ENCODE measurements at places on chromosomes 12 and 14.

DNA sequence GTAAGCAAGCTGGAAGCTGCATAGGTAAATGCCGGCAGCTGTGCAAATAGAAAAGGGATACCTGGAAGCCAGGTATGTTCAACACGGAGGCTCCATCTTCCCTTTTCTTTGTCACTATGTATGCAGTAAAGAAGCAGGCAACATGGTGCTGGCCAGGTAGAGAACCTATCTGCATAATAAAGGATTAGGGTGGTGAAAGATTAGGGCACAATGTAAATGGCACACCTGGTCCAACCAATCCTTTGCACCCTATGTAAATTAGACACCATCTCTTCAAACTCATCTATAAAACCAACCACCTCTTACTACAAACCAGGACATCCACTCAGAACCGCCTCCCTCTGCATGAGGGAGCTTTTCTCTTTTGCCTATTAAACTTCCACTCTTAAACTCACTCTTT lies 32.3 kb downstream of the RPS29 start:
- no peak for DNase-seq

- DNase-seq: no peak
Observed at GRCh38 chr12:3520168-3520567, 29.2 kb downstream of the PRMT8 start.

DNA sequence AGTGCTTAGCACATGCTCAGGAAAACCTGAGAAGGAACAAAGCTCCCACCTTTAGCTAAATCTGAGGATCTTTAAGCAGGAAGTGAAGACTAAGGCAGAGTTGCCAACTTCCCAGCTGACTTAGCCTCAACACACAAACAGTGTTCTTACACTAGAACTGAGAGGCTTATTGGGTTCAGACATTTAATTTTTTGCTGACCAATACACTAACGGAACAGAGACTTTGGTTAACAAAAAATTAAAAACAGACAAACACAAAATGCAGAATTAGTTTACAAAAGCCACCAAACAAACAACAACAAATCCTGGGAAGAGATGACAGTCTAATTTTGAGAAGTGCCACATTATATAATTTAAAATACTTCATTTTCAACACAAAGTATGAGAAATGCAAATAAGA lies 1123.7 kb upstream of the ATXN7L3B start:
- DNase-seq: no peak

GRCh38 chr12:68376901-68377300 lies 44.7 kb upstream of the MDM1 start:
- DNase-seq: no peak

DNA sequence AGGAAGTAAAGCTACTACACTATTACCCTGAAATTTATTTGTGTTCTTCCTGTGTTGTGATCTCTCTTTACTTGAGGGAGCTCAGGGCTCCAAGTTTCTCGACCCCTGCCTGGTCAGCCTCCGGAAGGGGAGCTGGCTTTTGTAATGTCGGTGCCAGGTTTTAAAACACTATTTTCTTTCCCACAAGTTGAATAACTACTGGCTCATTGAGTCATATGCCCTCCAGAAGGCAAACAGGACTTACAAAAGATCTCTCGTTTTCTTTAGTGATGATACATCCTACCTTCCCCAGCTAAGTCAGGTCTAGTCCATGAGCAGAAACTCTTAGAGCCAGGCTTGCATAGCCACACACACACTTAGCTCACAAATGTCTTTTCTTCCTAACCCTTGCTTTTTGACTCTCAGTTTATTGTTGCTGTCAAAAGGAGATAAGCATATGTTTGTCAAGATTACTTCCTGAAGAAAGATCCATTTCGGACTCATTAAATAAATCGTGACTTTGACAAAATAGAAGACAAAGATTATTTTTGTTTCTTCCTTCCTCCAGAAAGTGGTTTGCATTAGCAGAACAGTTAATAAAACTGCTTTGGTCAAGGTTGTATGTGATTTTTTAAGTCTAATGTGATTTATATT lies 209.8 kb upstream of the FLRT2 start:
- no peak for DNase-seq

DNA sequence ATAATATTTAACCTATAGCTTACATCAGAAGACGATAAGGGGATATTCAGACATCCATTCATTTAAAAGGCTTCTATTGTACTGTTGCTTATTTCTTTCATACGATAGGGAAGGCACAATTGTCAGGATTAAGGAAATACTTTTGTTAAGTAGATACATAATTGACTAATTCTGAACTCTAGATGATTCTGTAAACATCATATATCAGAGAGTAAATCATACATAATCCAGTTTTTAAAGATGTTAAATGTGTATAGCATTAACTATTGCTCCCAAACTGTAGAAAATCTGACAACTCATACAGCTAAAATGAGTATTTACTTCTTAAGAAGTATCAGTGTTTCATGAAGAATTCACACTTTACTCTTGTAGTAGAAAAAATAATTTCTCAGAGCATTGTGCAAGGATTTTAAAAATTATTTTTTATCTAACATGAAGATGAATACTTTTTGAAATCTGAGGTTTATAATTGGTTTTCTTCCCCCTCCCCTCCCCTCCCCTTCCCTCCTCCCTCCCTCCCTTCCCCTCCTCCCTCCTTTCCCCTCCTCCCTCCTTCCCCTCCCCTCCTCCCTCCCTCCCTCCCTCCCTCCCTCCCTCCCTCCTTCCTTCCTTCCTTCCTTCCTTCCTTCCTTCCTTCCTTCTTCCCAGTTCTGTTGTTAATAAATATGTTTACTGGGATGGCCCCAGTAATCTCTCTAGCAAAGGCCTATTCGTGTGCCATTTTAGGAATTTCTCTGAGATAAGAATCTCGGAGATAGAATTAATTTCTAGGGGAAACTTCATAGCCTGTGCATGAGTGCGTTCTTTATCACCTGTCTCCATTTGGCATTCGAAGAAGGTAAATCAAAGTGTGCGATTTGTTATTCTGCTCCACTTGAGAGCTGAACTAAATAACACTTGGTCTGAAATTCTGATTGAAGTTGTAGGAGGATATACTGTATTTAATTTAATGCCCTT lies 2.3 kb downstream of the NPAS3 start:
- DNase-seq: no peak

- no peak for DNase-seq
Observed at GRCh38 chr12:5124401-5124800, 80.7 kb downstream of the KCNA5 start.

Measured in mucosa of gallbladder (tissue), 1 donor.